ENCODE measurements at places on chromosomes 16 and 17.

GRCh38 chr17:10857976-10858375 lies 20.1 kb upstream of the PIRT start:
- no peak for DNase-seq

DNA sequence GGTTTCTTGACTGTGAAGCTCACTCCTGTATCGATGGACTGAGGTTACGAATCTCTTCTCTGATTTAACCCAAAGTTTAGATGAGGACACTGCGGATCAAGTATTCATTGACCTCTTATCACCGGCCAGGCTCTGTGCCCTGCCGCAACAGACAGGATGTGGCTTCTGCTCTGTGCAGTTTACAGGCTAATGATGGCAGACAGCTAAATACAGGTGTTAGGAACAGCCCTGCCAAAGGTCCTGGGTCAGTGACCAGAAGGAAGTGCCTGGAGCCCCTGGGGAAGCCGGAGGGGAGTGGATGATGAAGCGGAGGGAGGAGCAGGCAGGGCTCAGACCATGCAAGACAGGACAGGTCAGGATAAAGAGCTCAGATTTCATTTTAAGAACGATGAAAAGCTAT lies 44.4 kb downstream of the HAPSTR1 start:
- DNase-seq, result no peak

- DNase-seq, result no peak
Observed at GRCh38 chr17:50359998-50360461, 13.0 kb downstream of the MRPL27 start.

- no peak for DNase-seq
Observed at GRCh38 chr17:49612726-49613125, 37.1 kb downstream of the NXPH3 start.

DNA sequence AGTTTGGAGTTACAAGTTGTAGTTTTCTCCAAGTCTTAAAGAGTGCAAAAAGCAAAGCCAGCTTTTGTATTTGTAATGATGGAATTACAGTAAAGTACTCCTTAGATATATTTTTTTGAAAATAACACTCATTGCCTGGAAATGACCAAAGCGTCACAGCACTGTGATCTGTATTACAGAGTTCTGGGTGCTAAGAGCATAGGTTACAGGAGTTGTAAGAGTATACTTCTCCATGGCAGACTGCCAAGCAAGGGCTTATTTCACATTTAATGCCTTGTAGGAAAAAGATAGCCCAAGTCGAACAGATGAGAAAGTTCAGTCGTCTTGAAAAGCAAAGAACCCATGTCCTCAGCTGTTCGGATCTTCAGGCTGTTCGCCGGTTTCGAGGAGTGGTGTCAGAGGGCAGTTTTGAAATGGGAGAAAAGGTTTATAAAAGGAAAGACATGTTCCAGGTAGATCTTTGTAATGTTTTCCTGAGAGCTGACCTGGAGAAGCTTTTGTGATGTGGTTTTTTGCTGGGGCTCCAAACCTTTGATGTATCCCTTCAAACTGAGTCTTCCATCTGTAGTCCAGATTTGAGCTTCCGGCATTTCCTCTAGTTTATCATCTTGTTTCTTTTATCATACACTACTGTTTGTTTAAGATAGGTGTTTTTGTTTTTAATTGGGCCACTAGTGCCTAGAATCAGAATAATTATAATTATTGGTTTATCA lies 41.3 kb downstream of the ERCC4 start:
- DNase-seq, result no peak

- DNase-seq, result no peak
Observed at GRCh38 chr17:65184235-65184959, 47.2 kb downstream of the RGS9 start.

DNA sequence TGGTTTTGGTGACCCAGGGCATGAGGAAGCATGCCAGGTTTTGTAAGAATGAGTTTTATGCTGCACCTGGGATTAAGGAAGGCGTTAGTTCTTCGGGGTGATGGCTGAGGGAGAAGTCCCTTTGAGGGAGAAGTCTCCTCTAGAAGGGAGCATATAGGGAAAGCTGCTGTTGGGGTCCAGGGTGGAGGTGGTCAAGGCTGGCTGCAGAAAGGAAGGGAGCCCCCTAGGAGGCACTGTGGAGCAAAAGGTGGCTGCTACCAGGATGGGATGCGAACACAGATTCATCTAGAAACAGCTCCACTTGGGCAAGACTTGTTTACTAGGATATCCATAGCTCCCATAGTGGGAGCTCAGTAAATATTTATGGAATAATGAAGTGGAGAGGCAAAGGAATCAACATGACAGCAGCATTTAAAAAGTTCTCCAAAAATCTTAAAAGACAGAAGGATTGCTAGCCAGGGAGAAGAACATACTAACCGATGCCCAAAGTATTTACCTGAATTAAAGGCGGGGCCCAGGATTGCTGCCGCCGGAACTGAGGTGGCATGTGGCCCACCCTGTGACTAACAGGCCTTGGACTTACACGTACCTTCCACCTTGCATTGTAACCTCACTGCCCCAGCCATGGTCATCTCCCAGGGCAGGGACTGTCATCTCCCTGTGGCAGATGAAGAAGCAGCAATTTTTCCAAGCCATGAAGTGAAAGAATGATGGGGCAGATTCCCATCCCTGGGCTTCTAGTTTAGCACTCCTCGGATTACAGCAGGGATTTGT lies 7.1 kb upstream of the LPCAT2 start:
- no peak for DNase-seq

DNA sequence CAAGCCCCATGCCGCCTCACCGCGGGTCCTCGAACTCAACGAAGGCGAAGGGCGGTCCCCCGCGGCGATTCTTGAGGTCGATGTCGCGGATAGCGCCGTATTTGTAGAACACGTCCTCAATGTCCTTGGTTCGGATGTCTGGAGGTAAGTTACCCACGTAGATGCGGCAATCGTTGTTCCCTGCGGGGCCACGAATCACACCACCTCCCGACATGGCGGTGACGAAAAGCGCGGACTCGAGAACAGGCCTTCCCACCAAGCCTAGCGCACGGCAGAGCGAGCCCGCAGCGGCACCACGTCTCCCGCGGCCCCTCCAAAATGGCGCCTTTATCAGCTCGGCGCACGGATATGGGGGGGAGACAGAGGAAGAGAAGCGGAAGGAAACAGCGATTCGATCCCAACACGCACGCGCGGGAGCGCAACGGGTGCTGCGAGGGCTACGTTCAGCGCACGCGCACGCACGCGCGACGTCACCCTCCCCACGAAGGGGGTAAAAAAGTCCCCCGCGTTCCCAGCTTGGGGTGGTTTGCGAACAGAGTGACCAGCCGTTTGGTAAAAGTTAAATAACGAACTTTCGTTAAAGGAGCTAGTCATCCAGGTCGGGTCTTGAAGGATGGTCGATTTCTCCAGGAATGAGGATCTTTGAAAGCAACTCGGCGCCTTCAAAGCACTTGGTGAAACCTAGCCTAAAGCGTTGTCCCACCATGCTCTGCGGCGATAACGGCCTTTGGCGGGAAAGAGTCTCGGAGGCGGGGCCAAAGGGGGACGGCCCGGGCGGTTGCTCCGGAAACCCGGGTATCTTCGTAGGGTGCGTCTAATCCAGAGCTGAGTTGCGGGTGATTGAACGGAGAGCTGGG lies at the start of gene SRSF1:
SRSF1 (minus strand) TSS at position 323 of the 857 bp plus-strand sequence; CDS start at position 214, 109 bp downstream.
- peak; percentile 99 for DNase-seq

All from astrocyte of the hippocampus (primary cell).